CD4-positive, alpha-beta T cell treated with Interleukin-17A for 1 hour (primary cell): ENCODE measurements at places on chromosomes 16 and 17.

DNA sequence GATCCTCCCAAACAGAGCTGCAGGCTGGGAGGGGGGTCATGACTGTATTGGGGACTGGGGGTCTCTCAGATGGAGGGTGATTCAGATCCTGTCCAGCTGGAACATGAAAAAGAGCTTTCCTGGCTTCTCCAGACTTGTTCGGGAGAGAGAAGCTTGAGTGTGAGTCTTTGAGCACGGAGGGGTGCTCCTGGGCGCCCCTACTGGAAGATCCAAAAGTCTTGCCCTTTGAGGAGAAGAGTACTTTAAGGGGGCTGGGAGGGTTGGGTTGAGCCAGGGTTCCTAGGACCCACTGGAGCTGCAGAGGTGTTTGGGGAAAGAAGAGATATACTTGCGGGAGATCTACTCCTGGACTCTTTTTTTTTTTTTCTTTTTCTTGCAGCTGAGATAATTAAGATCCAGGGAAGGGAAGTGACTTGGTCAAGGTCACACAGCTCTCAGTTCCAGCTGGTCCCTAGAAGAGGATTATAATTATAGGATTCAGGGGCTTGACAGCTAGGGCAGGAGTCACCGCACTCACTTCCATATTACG lies 8.4 kb downstream of the RARA start:
- DNase-seq: peak; percentile 65

- no peak for DNase-seq
Observed at GRCh38 chr17:63275971-63276745, 169.9 kb downstream of the CYB561 start.

GRCh38 chr17:199806-200545 lies 18.5 kb upstream of the DOC2B start:
- no peak for DNase-seq

DNA sequence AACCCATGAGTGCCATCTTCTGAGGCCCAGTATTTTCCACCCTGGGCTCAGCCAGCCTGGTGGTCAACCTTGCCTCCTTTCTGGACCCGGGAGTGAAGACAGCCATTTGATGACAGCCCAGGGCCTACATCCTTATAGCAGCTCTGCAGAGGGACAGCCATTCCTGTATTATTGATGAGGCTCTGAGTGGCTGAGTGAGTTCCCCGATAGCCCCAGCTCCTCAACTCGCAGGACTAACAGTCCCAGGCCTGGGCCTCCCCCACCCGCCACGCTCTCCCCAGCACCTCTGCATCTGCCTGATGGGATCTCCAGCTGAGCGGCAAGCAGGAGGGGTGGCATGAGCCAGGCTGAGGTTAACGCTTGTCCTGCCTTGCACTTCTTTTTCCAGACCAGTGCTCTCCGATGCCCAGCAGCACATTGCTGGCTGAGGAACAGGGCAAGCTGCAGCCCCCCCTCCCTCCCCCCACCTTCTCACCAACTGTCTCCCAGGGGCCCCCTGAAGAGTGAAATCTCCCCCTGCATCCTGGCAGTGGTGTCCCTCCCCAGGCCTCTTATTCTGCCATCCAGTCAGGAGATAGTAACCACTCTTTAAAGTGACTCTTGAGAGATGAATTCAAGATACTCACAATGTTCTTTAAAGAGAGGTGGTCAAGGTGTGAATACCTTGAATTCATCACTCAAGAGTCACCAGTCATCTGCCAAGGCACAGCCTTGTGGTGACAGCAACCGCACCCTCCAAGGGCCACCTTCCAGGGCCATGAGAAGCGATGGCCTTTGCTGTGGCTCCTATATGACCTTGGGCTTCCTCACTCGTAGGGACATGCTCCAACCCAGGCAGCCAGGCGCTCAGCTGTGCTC lies 23.5 kb downstream of the CACNG5 start:
- DNase-seq: no peak

DNA sequence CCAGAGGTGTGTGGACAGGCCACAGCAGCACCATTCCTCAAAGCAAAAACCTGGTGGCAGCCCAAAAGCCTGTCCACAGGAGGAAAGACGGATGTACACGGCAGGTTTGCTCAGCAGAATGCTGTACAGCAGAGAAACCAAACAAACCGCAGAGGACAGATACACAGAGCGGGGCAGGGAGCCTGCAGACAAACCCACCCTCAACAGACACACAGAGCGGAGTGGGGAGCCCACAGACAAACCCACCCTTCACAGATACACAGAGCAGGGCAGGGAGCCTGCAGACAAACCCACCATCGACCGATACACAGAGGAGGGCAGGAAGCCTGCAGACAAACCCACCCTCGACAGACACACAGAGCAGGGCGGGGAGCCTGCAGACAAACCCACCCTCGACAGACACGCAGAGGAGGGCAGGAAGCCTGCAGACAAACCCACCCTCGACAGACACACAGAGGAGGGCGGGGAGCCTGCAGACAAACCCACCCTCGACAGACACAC lies 53.0 kb upstream of the METRNL start:
- no peak for DNase-seq

- no peak for DNase-seq
Observed at GRCh38 chr16:10202649-10203048, 20.4 kb upstream of the GRIN2A start.

- DNase-seq: no peak
Observed at GRCh38 chr17:7709031-7709430, 4.0 kb downstream of the EFNB3 start.

GRCh38 chr16:84845496-84846002 lies 25.8 kb downstream of the CRISPLD2 start:
- no peak for DNase-seq

DNA sequence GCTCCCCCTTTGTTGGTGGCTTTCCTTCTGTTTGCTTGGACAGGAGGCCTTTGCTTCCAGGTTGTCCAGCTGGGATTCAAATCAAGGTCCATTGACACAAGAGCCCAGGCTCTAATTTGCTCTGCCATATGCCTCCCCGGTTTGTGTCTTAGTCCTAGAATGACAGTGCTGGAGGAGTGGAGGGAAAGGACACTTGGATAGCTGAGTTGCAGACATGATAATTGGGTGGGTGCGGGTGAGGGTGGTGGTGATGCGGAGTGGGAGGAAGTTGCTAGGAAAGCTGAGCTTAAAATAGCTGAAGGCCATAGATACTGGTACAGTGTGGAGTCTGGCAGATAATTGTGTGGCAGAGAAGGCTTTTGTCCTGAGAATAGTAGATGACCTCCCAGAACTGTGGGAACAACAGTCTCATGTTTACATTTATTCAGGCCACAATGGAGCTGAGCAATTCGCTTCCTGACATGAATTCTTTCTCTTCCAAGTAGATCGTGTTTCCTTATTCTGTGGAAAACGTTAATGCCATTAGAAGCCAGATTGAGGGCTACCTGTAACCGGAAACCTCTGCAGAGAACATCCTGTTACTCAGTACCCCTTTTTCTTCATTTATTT lies 23.8 kb downstream of the SEC14L1 start:
- no peak for DNase-seq

- DNase-seq: no peak
Observed at GRCh38 chr17:66778531-66779236, 56.2 kb upstream of the CACNG5 start.

DNA sequence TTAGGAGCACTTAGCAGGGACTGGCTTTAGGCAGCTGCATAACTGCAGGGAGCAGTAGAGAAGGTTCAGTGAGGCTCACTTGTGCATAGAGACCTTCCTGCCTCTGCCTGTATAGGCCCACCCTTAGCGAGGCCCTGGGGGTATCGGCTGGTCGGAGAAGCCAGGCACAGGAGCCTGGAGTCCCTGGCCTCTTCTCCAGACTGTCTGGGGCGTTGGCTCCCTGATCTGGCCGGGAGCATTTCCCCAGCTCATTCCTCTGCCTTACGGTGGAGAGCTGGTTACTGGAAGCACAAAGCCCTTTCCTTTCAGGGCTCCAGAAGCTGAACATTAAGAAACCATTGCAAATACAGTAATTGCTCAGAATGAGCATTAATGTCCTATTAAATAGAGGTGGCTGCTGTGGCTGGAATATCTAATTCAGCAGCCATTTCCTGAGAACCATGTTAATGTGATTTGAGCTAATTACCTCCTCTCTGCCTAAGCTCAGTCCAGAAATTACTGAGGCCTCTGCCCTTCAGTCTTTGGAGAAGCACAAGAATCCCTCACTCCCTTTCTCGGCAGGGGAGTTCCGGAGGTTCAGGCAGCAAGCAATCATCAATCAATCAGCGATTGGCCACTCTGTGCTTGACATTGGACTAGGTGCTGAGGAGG lies 18.8 kb upstream of the TMEM220 start:
- DNase-seq: no peak

GRCh38 chr16:69123910-69124309 lies 8.5 kb downstream of the CHTF8 start:
- DNase-seq: peak; percentile 77

- DNase-seq: no peak
Observed at GRCh38 chr17:42698736-42699414, 16.5 kb downstream of the CNTNAP1 start.

GRCh38 chr16:11618107-11618717 lies 31.5 kb upstream of the LITAF start:
- no peak for DNase-seq

GRCh38 chr16:57648581-57649442 lies 19.3 kb upstream of the ADGRG3 start:
- DNase-seq: peak; percentile 89

- peak; percentile 95 for DNase-seq
Observed at GRCh38 chr17:81512562-81513371, at the start of gene ACTG1. Gene ACTG1 (minus strand): TSS chr17:81512799. CDS start chr17:81512354, 445 bp downstream.

- no peak for DNase-seq
Observed at GRCh38 chr17:37413875-37414519, 7.3 kb downstream of the TADA2A start.

- no peak for DNase-seq
Observed at GRCh38 chr16:48965386-48965785, 316.3 kb downstream of the CBLN1 start.

DNA sequence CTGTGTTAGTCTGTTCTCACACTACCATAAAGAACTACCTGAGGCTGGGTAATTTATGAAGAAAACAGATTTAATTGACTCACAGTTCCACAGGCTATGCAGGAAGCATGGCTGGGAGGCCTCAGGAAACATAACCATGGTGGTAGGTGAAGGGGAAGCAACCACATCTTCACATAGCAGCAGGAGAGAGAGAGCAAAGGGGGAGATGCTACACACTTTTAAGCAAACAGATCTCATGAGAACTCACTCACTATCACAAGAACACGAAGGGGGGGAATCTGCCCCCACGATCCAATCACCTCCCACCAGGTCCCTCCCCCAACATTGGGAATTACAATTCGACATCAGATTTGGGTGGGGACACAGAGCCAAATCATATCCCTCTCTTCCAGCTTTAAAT lies 31.8 kb upstream of the NXPH3 start:
- no peak for DNase-seq

GRCh38 chr17:31405890-31406371 lies 14.5 kb downstream of the RAB11FIP4 start:
- DNase-seq: no peak

DNA sequence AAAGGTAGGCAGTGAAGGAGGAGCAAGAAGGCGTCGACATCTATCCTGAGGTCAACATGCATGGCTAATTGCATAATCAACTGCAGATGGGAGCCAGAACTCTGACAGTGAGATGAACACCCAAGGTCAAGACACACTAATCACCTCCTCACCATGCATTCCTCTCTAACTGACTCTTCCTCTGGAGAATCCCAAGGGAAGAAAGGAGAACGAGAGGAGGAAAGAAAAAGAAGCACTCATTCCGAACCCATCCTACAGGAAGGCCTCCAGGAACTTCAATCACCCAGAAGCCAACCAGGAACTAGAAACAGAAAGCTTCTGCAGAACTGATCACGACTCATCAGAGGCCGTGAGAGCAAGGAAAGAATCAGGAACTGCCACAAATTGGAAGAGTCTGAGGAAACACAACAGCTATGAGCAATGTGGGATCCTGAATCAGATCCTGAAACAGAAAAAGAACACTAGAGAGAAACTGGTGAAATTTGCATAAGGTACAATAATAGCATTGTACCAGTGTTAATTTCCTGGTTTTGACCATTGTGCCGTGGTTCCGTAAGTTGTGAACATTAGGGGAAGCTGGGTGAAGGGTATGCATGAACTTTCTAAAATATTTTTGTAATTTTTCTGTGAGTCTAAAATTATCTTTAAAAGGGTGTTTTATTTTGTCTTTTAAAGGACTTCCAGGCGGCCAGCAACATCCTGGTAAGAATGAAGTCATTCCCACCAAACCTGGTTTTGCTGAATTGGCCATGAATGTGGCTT lies 10.0 kb upstream of the BEAN1 start:
- no peak for DNase-seq

DNA sequence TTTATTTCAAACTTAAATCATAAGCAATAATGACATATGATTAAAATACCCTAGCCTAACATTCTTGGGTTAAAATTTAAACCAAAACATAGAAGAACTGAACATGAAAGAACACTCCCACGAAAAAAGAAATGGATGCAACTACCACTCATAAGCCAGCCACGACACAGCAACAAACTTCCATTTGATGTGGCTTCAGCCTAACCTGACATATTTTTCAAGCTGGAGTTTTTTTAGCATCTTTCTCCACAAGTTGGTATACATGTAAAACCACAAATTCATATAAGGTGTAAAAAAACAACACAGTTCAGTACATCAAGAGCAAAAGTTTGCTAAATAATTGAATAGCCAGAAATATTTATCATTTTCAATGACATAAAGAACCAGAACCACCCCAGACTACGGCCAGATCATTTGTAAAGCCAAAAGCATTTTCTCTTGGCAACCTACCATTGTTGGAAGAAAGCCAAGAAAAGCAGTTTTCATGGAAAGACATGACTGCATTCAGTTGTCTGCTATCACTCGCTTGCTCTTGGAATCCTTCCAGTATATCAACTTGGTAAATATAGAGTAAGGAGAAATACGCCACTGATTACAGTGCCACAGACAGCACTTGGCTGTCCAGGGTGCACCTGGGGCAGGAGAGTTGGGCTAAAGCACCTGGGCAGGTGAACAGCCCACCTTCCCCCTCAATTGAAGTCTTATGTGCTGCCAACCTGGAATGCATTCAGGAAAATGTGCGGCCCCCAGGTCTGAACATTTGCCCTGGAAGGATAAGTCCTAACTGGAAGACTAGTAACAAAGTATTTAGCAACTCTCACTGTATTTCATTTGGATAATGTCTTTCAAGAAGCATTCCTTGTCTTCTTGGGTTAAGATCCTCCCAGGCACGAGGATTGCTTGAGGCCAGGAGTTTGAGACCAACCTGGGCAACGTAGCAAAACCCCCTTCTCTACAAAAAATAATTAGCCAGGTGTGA lies 60.5 kb downstream of the CREBBP start:
- DNase-seq: peak; percentile 40

GRCh38 chr17:34156741-34157589 lies 98.1 kb upstream of the CCL2 start:
- no peak for DNase-seq

- DNase-seq: no peak
Observed at GRCh38 chr17:3213587-3213986, 6.1 kb downstream of the OR1A1 start.
